ENCODE measurements at places on chromosomes 5 and 9.

GRCh38 chr5:30605693-30606268, 587.7 kb upstream of the CDH6 start:
- no peak for DNase-seq

GRCh38 chr5:28807195-28807729, 1768.9 kb upstream of the CDH9 start:
- no peak for DNase-seq

DNA sequence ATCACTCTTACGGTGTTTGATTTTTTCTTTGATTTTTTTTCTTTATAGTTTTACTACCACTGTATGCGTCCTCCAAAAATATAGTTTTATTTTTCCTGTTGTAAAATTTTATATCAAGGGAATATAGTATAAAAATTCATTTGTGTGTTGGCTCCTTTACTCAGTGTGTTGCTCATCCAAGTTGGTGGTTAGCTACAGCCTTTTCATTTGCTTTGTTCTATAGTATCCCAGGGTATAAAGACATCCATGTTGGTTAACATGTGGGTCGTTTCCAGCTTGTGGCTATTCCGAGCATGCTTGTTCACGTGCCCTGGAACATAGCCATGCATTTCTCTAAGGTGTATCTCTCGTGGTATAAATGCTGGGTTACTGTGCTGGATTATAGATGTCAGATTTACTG, 54.8 kb upstream of the DAB2 start:
- no peak for DNase-seq

GRCh38 chr5:52497133-52497693, 290.5 kb upstream of the ITGA1 start:
- no peak for DNase-seq

- DNase-seq = no peak
Observed at GRCh38 chr5:168022446-168023169, 268.8 kb upstream of the WWC1 start.

GRCh38 chr5:170135796-170136490, 30.2 kb downstream of the FOXI1 start:
- DNase-seq = no peak

DNA sequence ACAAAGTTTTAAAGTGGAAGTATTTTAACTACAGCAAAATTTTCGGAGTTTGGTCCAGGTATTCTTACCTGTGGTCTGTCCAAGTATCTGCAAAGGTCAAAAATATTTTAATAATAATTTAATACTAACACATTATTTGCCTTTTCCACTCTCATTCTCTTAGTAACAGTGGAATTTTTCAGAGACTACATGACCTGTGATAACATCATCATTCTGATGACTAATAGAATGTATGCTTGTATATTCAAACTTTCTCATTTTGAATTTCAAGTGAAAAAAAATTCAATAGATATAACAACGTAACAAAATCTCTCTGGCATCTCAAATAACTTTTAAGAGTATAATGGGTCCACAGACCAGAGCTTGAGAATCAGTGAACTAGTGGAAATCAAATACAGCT, 78.3 kb downstream of the FBXL17 start:
- no peak for DNase-seq

- no peak for DNase-seq
Observed at GRCh38 chr9:137406085-137406760, 16.7 kb downstream of the EXD3 start.

DNA sequence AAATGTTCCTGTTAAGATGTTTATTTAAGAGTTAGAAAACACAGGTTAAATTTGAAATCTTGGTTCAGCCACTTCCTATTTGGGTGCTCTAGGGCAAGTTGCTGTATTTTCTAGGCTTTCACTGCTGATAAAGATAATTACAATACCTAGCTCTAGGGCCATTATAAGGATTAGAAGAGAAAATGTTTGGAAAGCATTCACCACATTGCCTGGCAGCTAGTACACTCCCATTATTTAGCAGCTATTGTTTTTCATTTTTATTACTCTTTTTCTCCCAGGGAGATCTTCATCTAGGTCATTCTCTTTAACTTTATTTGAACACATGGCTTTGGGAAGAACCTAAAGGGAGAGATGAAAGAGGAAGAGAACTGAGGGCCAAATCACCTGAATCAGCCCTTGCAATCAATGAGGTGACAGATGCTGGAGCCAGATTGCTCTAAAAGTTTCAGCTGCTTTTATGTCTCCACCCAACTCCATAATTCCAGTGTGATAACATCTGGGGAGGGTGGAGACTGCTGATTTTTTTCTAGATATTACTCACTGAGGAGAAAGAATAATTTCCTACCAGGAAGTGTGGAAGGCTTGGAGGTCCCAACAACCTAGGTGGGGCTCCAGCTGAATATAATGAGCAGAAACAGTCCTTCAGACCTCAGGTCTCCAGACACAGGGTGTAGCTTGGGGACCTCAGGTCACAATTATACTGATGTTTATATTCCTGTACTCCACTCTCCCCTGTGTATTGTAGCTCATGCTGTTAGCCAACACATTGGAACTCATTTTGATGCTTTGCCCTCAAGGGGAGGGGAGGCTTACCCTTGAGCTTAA, 640.0 kb downstream of the RAB3C start:
- DNase-seq = no peak

DNA sequence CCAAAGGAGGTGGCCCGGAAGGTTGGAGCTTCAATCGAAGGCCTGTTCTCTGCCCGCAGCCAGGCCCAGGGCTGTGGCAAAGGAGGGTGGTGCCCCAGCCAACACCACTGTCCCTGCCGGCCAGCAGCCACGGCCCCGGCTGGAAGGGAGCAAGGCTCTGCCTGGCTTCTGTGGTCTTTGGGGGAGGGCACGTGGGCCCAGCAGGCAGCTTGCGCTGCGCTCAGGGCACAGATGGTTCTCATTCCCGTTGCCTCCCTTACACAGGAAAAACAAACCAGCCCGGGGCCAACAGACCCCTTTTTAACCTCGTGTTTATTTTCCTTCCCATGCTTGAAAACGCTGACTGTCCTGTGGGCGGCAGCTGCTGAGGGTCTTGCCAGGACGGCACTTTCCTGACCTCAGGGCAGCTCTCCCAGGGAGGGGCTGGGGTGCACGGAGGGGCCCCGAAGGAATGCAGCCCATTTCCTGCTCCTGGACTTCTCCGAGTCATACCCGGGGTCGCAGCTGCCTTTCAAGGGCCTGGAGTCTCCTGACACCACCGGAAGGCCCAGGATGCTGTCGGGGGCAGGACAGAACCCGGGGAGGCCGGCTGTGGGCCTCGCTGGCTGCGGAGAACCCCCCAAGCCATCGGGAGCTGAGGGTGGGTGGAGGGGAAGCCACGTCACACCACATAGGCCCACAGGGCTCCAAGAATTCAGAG, 1.1 kb upstream of the GPSM1 start:
- peak; percentile 93 for DNase-seq

DNA sequence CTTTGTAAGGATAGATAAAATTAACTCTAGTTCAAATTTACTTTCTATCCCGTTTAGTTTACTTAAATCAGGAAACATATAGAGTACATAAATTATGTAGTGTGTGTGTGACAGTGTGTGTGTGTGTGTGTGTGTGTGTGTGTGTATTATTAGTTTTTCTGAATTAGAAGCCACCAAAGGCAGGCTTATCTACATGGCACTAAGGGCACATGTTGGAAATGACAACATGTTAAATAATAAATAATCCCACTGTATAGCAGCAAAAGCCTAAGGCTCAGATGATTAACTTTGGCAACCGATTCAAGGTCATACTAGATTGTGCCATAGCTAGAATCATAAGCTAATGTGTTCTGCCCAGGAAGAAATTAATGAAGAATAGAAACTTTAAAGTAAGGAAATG, 54.6 kb downstream of the MEGF9 start:
- no peak for DNase-seq

DNA sequence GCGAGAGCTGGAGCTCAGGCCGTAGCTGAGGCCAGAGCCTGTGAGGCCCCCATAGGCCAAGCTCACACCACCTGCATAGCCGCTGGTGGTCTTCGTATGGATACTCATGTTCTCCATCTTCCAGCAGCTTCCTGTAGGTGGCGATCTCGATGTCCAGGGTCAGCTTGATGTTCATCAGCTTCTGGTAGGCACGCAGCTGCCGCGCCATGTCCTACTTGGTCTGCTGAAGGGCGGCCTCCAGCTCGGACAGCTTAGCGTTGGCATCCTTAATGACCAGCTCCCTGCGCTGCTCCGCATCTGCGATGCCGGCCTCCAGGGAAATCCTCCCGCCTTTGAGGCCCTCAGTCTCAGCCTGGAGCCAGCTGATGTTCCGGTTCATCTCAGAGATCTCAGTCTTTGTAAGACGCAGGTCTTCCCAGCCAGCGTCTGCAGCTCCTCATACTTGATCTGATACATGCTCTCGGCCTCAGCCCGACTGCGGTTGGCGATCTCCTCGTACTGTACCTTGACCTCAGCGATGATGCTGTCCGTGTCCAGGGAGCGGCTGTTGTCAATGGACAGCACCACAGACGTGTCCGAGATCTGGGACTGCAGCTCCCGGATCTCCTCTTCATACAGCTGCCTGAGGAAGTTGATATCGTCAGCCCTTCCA, 172.1 kb downstream of the PPP2R2B start:
- DNase-seq = peak; percentile 69

GRCh38 chr5:78541086-78541654, 107.4 kb downstream of the LHFPL2 start:
- DNase-seq = no peak

GRCh38 chr9:4713849-4714248, 27.2 kb downstream of the AK3 start:
- no peak for DNase-seq

DNA sequence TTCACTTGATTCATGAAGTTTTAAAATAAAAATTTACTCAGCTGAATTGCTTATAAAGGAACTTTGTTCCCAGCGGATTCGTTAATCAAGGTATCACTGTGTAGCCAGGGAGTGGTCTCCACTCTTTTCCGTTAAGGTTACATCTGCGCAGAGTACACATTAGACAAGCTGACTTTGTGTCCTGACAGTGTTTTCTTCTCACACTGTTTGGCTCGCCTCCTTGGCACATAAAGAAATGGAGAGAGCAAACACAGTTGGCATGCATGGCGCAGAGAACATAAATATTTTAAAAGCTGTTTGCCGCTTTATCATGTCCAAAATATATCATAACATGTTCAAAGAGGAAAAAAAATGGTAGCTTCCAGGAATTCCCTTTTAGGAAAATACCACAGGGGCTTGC, 153.2 kb downstream of the EDIL3 start:
- DNase-seq = no peak

GRCh38 chr9:70080481-70081119, 37.0 kb downstream of the MAMDC2 start:
- DNase-seq = peak; percentile 83

DNA sequence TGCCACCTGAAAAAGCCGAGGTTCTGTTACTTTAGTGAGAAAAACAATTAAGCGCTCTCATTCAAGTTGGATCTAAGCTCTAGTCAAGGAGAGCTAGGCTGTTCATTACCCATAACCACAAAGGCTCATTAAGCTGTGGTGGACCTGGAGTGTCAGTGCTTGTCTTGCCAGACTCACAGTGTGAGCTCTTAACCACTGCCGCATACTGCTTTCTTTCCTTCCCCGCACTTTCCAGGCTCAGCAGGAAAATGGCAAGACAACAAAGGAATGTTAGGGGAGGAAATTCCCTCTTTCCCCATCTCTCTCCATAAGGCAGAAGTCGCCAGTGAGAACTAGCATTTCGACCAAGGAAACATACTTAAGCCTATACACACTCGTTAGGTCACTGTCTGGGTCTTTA, 467.3 kb downstream of the ENC1 start:
- no peak for DNase-seq

- DNase-seq = no peak
Observed at GRCh38 chr5:58099257-58099656, 360.6 kb downstream of the PLK2 start.

- DNase-seq = no peak
Observed at GRCh38 chr9:115415450-115415849, 297.5 kb upstream of the TNC start.

- DNase-seq = no peak
Observed at GRCh38 chr9:98344581-98344980, 89.1 kb upstream of the TBC1D2 start.

Data from left lung (tissue), 14 donors.